Fibroblast of skin of abdomen (primary cell): ENCODE measurements at places on chromosomes 12 and 14.

DNA sequence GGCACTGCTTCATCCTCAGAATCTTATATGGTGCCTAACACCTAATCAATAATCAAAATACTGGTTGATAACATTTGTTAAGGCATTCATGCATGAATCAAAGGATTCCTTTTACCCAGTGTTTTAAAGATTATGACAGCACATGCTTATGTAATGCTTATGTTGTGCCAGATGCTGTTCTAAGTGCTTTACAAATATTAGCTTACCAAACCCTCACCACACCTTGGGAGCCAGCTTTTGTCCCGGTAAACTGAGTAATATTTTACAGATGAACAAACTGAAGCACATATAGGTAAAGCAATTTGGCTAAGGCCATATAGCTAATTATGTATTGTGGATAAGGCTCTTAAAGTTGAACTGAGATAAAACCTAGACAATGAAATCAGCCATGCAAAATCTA is 209.2 kb downstream of the ALX1 start:
- DNase-seq: no peak

DNA sequence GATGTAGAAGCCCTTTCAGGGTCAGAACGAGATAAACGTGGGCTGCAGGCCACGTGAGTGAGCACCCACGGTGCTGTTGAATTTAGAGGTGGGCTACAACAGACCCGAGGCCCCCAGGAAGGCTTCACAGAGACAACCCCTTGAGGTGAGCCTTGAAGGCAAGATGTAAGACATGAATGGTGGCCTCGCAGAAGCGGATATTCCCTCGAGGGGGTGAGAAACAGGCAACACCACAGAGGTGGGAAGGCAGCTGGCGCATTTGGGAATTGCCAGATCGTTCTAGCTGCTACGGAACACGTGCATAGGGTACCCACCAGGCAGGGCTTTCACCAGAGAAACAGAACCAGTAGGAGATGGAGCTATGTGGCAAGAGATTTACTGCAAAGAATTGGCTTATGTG is 22.6 kb upstream of the ATP2A2 start:
- DNase-seq: no peak

DNA sequence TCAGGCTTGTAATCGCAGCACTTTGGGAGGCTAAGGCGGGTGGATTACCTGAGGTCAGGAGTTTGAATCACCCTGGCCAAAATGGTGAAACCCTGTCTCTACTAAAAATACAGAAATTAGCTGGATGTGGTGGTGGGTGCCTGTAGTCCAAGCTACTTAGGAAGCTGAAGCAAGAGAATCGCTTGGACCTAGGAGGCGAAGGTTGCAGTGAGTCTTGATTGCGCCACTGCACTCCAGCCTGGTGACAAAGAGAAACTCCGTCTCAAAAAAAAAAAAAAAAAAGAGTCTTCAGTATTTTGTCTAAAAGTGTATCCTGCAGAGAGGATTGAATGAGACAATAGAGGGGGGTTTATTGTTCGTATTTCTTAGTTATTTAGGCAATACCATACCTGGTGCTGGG is 25.3 kb downstream of the FOXA1 start:
- DNase-seq: no peak

DNA sequence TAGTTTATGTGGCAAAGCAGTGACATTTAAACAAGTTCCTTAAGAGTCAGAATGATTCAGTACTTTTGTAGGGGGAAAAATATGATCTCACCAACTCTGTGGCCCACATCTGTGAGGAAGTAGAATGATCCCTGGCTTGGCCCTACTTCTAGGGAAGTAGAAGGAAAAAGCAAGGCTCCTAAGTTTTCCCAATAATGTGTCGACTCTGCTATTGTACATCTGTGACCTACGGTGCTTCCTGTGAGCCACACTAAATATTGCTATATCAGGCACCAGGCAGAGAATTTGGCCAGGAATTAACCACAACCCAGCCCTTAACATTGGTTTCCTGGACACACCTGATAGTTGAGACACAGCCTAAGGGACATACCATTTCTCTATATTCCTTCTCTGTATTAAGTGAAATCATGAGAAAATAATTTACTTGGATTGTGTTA is 9.3 kb upstream of the NID2 start:
- peak; percentile 36 for DNase-seq

DNA sequence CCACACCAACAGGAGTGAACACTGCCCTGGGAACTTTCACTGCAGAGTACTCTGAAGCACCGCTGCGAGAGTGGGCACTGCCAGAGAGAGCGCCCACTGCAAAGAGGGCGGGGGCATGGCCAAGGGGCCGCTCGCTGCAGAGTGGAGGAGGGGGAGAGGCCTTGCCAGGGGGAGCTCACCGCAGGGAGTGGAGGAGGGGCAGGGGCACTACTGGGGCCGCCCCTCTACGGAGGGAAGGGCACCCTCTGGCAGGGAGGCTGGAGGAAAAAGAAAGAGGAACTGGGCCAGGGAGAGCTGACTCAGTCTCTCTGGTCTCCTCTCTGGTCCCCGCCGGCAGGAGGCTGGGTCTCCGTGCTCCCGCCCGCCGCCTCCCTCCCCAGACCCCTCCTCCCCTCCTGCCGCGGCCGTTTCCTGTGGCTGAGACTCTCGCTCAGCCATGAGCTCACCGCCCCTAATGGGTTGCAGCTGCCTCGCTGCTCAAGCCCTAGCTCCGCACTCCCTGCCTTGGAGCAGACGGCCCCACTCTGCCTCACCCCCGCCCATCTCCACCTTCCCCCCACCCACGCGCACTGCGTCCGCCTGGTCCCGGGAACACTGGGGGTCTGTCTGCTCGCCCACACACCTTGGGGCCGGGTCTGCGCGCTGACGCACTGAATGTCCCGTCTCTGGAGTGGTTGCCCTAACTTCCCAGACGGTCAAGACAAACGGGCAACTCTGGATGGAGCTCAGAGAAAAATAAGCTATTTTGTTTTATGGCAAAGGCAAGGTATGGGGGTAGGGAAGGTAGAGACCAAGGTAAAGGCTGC is 1.3 kb downstream of the ARHGEF40 start:
- peak; percentile 97 for DNase-seq

DNA sequence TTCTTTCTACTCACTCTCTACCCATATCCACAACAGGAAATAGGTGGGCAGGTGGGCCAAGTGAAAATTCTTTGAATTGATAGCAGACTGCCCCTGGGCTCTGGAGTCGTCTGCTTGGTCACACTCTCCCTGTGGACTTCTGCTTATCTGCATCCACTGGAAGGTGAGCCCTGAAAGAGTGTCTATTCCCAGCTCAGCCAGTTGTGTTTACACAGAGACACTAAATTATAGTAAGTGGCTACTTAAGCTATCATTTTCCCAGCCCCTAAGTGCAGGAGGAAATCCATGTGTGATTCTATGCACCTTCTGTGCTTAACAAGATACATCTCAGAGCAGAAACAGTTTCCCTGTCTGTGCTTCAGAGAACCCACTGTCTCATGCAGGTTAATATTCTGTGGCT is 338.4 kb downstream of the FUT8 start:
- DNase-seq: no peak

DNA sequence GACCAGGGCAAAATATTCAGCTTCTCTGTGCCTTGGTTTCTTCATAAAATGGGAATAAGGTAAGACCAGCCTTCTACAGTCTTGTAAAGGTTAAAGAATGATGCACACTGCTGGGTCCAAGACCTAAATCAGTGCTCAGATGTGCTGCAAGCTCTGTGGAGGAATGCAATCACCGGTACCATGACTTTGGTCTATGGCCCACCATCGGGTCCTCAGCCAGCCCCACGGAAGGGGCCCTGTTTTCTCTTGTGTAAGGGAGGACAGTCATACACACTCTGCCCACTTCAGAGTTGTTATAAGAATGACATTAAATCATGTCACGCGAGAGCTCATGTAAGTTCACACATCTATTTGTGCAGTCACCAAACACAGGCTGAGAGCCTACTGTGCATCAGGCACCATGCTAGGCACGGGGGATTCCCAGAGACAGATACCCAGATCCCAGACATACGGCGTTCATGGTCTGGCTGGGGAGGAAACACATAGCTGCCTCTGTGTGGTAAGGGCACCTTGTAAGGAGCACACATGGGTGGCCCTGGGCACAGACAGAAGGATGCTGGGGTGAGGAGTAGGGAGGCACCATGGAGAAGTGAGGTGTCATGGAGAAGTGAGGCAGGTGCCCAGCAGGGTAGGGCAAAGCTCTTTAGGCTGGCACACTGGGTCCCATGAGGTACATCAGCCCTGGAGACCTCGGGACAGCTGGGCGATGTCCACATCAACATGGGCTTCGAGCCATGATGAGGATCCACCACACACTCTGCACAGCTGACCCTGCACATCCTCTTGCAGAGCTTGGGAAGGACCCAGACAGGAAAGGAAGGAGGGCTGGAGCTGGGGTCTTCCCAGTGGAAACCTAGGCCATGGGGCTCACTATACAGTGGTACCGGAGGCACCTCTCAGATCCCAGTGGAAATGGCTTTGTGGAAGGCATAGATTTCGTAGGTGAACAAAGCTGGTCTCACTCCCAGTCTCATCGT is 190.4 kb upstream of the DIO3 start:
- no peak for DNase-seq

- no peak for DNase-seq
These were observed 278.2 kb downstream of the FOXN3 start for GRCh38 chr14:89138846-89139245.

DNA sequence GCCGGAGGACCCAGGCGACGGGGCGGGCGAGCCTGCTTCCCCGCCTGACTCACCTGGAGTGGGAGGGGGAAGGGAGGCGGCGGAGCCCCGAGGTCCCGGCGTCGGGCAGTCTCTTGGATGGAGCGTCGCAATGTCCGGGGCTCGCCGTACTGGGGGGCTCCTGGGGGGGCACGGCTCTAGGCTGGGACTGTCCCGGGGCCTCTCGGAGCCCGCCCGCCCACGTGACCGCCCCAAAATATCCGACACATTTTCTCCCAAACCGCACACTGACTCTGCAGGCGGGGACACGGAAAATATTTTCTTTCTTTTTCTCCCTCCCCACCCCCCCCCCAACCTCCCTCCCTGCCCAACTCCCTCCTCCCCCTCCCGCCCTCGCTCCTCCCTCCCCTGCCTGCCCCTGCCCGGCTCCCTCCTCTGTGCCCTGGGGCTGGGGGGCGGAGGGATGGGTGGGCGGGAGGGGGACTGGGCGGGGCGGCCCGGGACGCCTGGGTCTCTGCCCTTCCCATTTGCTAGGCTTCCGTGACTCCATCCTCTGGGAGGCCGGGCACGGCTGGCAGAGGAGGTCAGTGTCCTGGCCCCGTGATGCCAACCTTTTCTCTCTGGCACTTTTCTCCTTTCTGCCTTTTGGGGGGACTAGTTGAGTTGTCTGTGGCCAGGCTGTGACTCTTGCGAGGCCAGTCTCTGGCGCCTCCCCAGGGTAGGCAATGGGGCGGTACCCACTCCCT is at the start of gene RARG:
Gene RARG, minus strand, starts transcription at position 289 of the 725 bp plus-strand sequence. CDS start 4,664 bp downstream, outside the sequence.
- peak; percentile 66 for DNase-seq

DNA sequence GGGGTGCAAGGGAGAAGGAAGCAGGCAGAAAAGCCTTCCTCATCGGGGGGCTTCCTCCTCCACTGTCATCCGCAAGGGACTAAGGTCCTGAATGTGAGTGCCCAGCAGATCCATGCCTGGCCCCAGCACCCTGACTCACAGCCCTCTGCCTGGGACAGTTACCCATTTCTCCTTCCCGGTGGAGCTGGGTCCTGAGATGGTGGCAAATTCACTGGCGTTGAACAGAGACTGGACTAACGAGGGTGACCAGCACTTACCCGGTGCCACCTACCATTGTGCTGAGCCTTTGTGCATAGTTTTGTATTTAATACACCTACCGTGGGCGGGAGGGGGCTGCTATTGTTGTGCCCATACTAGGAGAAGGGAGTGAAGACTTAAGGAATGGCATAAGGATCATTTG is 30.9 kb upstream of the PLEKHG6 start:
- no peak for DNase-seq

DNA sequence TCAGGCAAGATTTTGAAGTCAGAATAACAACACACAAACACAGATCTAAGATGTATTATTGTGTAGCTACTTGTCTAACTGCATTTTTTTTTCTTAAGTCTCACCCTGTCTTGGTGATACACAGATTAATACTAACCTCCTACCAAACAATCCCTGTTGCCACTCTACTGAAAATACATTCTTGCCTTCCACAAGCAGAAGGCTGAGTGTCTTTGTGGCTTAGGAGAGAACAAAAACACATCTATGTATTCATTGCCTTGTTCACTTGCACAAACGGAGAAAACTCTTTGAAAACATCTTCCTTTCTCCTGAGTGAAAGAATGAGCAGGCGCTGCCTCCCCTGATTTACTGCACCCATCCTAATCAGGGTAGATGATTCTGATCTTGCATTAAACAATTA is 642.2 kb downstream of the DIO2 start:
- DNase-seq: no peak

- DNase-seq: no peak
These were observed 207.9 kb downstream of the TTC7B start for GRCh38 chr14:90608281-90608680.

- no peak for DNase-seq
These were observed 74.2 kb downstream of the NOC4L start for GRCh38 chr12:132218527-132218875.
